ENCODE measurements at places on chromosomes 4 and X.

DNA sequence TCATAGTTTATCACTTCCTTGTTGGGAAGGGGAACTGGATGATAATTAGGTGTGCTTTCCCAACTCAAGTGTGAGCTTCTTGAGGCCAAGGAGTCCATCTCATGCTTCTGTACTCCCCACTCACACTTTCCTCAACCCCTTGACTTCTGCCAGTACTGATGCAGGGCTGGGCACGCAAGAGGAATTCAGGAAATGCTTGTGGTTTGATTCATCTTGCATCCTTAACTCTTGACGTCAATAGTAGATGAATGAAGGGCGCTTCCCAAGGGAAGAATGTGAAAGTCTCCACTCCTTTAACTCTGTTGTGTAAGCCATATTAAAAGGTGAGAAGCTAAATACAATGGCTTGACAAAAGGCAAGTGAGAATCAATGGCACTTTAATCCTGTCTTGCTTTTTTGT lies 101.8 kb downstream of the AGTR2 start:
- peak; percentile 96 for DNase-seq

GRCh38 chr4:73762409-73762808 lies 22.0 kb downstream of the CXCL8 start:
- no peak for DNase-seq

GRCh38 chr4:135553213-135553612 lies 1351.6 kb upstream of the PABPC4L start:
- no peak for DNase-seq

- no peak for DNase-seq
These were observed 203.2 kb downstream of the LAS1L start for GRCh38 chrX:65331371-65331770.

DNA sequence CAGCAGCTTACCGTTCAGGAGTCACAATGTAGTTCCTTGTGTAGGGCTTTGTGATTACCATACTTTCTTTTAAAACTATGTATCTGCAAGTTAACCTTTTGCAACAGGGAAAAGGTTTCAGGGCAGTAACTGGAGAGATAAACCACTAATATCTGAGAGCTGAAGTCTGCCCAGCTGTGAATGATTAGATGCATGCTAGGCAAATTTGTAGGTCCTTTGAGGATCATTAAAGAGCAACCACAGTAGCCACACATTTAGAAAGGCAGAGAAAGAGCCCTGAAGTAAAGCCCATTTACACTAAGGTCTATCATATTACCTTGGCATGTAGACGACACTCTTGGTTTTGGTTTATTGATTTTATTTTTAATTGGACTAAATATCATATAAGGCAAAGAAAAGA lies 60.0 kb downstream of the ATP8A1 start:
- DNase-seq = no peak

GRCh38 chr4:75412746-75413145 lies 101.5 kb downstream of the RCHY1 start:
- no peak for DNase-seq

GRCh38 chr4:8410066-8410625 lies 30.4 kb downstream of the ACOX3 start:
- DNase-seq = no peak

GRCh38 chr4:146916479-146917076 lies 29.1 kb downstream of the TTC29 start:
- peak; percentile 72 for DNase-seq

- DNase-seq = no peak
These were observed 313.9 kb downstream of the FBXW7 start for GRCh38 chr4:152221816-152222516.

- no peak for DNase-seq
These were observed 274.5 kb downstream of the SLC7A11 start for GRCh38 chr4:137967480-137968190.

DNA sequence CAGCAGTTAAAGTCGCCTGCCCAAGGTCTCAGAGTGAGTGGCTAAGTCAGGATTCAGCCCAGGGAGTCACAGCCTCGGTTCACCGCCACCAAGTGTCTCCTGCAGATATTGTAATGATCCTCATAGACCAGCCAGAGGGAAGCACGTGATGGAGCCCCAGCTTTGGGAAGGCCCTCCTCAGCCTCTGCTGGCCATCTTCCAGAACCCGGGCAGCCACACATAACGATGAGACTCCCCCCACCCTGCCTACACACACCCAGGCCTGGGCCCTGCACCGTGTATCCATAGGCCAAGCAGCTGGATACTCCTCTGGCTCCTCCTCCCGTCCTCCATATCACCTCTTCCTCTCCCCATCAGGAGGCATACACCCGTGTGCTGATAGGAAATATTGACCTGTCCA lies 19.6 kb upstream of the SASH3 start:
- DNase-seq = no peak

GRCh38 chr4:53861856-53862610 lies 202.4 kb downstream of the CHIC2 start:
- DNase-seq = peak; percentile 89

- no peak for DNase-seq
These were observed 82.2 kb upstream of the PRPS2 start for GRCh38 chrX:12709047-12709446.

DNA sequence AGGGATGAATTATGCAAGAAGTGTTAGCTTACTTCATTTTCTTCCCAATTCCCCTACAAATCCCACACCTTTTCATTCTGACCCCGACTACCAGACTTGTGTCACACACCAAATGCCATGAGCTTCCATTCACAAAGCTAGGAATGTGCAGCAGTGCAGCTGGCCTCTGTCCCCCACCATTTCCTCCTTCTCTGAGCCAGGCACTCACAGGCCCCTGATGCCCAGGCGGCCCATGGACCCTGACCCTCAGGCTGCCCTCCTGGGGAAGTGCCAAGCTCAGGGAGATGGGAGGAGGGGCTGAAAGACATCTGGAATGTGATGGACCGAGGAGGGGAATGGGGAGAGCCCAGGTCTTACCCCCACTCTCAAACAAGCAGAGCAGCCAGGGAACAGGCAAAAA lies 67.0 kb upstream of the BCOR start:
- no peak for DNase-seq

GRCh38 chrX:125532411-125533089 lies 212.9 kb downstream of the TEX13C start:
- no peak for DNase-seq

DNA sequence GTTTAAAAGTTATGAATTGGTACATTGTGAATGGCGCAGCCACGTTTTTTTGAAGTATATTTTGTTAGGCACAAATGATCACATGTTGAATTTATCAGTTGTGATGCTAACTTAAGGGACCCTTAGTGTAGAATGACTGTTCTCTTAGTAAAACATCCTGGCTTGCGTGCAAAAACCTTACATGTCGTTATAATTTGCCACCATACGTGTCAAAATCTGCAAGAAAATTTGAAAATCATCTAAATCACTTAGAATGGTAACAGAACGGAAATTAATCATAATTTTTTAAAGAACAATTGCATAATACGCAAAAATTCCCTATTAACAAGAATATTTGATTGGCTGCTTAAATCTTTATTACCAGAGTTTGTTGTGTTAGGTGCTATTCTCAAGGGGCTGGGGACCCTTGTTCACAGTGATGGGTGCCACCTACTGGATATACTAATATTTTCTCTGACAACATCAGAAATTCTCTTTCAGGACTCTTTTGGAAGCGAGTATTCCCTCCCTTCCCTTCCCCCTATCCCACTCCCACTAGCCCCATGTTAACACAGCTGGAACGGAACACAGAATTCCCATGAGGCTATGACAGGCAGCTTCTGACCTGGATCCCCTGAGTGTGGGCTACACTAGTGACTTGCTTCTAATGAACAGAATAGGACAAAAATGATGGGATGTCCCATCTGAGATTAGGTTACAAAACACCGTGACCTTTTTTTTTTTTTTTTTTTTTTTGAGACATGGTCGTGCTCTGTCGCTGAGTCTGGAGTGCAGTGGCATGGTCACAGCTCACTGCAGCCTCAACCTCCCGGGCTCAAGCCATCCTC lies 71.8 kb downstream of the SUPT20HL2 start:
- peak; percentile 53 for DNase-seq

DNA sequence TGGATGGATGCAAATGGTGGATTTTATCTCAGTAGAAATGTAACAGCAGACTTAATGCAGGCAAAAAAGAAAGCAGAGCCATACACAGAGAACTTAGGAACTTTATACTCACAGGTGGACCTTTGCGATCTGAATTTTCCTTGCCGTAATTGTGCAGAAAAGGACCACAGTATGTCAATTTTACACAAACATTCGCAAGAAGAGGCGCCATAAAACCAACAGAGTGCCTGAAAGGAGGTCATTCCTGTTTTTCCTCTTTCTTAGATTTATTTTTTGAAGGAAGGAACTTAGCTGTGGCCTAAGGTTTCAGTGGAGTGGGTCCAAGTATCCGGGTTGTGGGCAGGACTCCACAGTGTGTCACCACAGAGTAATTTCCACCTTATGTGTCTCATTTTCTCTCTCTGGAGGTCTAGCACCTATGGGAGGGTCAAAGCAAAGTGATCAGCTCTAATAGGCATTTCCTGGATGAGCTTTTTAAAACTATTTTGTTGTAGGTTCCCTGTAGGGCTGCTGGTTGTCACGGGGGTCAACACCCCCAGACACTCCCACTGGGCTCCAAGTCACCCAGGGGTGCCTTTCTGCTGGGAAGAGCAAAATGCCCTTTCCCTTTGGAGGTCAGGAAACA lies 24.7 kb upstream of the PBDC1 start:
- DNase-seq = peak; percentile 13

DNA sequence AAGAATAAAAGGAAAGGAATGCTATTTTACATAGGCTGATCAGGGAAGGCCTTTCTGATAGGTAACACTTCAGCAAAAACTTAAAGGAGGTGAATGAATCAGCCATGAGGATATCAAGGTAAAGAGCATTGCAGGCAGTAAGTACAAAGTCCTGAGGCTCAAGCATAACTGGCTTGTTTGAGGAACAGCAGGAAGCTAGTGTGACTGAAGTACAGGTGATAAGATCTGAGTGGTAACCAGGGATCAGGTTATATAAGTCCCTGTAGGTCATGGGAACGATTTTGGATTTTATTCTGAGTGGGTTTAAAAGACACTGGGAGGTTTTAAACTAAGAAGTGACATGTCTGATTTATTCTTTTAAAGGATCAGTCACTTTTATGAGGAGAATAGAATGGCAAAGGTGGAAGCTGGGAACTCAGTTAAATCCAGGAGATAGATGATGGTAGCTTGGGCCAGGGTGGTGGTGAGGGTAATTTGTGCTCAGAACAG lies 47.1 kb upstream of the THOC2 start:
- no peak for DNase-seq

DNA sequence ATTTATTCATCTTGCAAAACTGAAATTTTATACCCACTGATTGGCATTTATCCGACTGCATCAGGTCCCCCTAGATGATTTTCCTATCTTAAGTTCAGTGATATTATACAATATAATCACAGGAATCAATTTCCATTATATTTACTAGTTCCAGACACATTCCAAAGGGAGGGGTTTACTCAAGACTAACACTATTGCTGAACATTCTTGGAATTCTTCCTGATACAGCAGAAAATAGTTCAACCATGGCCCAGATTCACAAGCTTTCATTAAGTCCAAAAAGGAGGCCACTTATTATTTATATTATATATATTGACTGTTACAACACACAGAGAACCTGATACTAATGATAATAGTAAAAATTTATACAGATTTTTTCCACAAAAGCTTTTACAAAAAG lies 2353.6 kb downstream of the PCDH7 start:
- DNase-seq = peak; percentile 85

- DNase-seq = peak; percentile 11
These were observed 20.6 kb upstream of the FTHL17 start for GRCh38 chrX:31092476-31092875.

DNA sequence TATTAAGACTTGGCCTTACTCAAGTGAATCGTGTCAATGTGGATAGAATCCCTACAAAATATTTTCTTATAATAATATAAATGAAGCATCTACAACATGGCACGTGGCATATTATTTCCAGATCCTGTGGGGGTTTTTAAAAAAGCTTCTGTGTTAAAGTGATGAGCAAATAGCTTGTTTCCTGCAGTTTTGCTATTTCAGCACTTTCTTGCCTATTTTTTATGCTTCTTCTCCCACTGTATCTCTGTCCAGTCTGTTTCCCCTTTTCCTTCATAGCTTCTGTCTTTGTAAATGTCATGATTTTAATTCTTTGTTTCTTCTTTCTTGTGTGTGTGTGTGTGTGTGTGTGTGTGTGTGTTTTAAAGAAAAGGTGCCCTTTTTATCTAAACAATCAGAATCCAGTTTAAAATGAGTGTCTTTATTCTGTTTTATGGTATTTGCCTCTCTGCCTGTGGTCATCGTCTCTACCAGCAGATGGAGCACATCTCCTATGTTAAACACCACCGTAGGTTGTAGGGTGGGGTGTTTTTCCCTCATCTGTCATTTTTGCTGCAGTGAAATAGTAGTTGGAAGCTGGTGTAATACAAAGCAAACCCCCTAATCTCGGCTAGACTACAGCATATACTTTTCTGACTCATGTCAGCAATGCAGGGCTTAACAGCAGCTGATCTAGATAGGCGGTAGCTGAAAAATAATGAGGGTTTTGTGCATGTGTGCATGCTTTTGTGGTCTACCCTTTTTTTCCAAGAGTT lies 33.1 kb downstream of the FTHL17 start:
- DNase-seq = peak; percentile 58

DNA sequence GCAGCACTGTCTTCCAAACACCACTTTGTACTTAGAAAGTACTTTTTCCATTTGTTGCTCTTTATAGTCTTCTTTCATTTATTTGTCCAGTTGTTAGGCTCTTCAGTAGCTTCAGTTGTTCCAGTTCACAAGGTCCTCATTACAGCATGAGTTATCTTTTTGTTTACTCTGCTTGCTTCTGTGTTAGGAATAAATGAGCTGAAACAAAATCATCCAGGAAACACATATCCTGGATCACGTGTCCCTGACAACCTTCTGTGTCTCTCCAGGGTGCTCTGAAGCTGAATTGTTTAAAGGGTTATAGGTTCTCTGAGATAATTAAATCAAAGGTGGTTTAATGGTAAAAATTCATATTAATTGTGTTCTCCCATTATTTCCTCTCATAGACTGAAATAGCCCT lies 19.9 kb upstream of the KLHL8 start:
- no peak for DNase-seq
